GM12891 (cell line): ENCODE measurements at places on chromosomes 13 and 19.

- no peak for DNase-seq
These were observed 19.4 kb downstream of the LAIR2 start for GRCh38 chr19:54521860-54522513.

DNA sequence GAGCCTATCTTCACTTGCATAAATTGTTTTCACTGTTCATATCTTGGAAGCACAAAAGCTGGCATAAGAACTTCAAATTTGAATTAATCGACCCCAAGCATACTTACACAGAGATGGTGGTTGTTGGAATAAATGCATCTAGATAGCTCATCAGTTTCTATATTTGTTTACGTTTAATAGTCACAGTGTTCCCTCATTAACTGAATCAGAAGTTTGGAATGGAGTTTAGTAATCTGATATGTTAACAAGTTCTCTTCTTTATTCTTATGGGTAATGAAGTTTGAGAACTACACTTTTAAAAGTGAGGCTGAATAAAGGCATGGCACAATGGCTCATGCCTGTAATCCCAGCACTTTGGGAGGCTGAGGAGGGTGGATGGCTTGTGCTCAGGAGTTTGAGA is 886.7 kb upstream of the PCDH20 start:
- DNase-seq, result no peak

GRCh38 chr19:30324982-30325381 is 47.2 kb upstream of the ZNF536 start:
- DNase-seq, result no peak

DNA sequence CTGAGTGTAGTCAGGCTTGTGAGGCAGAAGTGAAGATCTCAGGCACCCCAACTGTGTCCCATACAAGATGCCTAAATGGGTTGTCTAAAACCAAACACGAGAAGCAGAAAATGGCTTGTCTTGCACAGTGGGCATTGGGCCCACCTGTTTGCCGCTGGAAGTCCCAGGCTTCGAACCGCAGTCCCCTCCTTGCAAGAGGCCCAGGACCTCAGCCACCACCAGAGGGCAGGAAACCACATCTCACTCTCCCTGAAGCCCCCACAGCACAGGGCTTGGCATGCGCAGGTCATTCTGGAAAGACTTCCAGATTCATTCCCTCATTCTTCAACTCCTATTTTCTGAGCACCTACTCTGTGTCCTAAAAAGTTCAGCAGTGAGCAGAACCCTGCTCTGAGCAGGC is 973.7 kb downstream of the UQCRFS1 start:
- no peak for DNase-seq

DNA sequence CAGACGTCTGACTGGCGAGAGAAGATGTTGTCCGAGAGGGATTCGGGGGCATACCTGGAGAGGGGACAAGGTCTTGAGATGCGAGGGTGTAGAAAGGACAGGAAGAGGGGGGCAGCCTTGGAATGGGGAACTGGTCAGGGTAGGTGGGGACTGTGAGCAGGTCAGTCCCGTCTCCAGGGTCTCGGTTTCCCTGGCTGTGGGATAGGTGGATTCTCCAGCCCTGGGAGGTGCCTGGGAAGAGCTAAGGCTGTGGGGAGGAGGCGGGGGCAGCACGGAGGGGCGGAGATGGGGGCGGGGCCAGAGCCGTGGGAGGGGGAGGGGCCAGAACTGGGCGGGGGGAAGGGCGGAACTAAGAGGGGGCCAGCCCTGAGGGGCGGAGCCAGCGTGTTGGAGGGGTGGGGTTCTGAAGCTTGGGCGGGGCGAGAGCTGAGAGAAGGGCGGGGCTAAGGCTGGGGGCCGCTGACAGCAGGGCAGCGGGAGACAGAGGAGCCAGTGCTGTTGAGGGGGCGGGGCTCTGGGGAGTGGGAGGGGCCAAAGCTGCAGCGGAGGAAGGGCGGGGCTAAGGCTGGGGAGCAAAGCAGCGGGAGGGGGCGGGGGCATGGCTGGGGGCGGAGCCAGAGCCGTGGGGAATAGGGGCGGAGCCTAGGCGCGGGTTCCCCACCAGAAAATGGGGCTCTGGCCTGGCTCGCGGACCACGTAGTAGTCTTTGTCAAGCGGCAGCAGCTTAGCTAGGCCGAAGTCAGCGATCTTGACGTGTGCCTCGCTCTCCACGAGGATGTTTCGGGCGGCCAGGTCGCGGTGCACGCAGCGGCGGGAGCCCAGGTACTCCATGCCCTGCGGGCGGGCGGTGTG is 9.5 kb upstream of the INSL3 start:
- peak; percentile 90 for DNase-seq

DNA sequence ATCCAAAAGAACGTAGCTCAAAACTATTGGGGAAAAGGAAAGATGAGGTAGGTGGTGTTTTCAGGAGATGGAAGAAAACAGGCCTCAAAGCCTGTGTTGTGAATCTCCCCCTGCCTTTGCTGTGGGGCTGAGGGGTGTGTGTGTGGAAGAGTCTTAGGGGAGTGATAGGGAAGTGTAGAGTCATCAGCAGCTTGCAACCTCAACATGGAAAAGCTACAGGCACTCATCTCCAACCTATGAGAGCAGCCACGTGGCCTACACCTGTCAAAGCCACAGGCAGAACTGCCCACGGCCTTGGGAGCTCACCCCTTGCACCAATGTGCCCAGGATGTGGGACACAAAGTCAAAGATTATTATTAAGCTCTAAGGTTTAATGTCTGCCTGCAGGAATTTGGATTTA is 4.3 kb upstream of the SIGLEC12 start:
- no peak for DNase-seq

GRCh38 chr19:17020385-17020784 is 6.2 kb downstream of the CPAMD8 start:
- DNase-seq, result no peak

DNA sequence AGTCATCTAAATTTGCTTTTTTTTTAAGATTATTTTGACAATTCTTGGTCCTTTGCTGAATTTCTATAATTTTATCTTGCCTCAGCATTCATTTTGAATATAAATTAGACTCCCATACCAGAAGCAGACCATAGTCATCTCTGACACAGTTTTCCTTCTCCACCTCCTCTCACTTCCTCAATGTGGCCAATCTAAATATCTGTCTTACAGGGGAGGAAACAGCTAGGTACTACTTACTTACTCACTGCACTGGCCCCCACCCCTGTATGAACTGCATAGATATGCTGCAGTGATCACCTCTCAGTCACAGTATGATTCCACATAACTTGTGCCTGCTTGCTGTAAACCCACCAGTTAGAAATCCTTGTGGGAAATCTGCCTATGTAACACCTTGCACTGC is 665.6 kb downstream of the FGF9 start:
- DNase-seq, result no peak

- no peak for DNase-seq
These were observed 108.3 kb downstream of the SLITRK1 start for GRCh38 chr13:83773961-83774360.

GRCh38 chr13:74325106-74325505 is 190.9 kb upstream of the KLF12 start:
- DNase-seq, result no peak
